ENCODE measurements at places on chromosomes 16 and 17. TPM values are rescaled to one million over a fixed set of nuclear protein-coding genes. Genes with fewer than 3 reads are reported as not detected.

CEMP1 gene
- total RNA-seq, result not detected

ABCC11 gene
- total RNA-seq, result not detected

KRT20 gene
- not detected for total RNA-seq

DNA sequence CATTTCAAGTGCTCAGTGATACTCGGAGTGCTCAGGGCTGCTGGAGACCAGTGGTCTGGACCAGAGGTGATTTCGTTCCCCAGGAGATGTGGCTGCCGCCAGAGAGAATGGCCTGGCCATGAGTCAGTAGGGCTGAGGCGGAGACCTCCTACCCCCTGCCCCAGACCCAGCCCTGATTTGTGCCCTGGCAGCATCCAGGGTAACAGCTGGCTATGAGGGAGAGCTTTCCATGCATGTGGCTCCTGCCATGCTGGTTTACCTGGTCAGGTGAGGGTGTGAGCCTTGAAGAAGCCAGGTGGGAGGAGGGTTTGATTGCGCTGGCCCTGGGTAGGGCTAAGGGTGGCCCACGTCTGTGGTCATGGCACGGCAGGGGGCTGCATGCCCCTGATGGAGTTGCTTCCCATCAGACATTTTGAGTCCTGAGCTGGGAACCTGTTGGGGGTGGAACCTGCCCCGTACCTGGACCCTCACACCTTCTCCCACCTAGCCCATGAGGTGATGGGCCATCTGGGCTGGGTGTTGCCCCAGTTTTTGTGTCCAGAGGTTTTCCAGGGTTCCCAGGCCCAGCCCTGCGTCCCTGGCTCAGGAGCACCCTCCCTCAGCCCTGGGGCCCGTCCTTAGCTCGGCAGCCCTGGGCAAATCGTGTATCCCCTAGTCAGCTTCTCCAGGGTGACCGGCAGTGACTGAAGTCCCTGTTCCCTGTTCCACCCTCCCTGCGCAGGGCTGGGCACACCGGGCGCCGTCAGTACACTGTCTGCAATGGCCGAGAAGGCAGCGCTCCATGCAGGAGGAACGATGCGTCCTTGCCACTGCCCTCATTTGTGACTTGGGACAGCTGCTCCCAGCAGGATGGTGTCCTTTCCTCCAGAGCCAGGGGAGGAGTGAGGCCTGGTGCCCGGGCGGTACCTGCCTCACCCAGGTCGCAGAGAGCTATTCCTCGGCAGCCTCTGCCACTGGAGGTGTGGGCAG lies 9.0 kb upstream of the CSNK1D start:
- no peak for DNase-seq

DNA sequence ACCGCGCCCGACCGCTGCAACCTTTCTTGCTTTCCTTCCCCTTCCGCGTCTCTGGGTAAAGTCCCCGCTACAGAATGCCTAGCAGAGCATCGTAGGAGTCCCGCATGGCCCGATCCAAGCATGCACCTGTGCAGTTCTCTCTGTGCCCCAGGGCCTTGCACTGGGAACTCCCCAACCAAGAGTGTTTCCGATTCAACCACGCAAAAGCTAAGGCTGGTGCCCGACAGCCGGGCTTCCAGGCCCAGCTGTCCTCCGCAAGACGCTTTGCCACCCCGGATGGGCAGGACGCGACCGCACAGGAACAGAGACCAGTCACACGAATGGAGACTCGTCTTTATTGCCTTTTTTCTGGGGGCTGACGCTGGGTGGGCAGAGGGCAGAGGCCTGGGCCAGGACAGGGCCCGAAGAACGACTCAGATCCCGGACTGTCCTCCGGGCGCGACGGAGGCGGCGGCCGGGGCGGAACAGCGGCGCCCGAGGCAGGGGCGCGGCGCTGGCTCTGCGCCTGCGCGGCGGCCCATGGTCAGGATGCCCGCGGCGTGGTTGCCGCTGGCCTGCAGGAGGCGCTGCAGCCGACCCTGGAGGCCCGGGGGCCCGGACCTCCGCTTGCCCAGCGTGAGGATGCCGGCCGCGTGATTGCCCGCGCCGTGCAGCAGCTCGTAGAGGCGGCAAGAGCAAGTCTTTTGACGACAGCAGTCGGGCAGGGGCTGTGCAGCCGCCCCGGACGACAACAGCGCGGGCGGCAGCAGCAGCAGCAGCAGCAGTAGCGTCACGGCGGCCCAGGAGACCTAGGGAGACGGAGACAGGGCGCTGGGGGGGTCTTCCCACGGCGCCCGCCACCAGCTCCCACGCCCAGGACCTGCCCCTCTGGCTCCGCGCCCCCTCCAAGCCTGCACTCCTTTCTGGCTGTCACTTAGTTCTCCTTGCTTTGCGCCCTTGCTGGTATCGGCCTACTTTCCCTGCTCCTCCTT lies 1.2 kb downstream of the HCRT start:
- DNase-seq, result peak; percentile 88

DNA sequence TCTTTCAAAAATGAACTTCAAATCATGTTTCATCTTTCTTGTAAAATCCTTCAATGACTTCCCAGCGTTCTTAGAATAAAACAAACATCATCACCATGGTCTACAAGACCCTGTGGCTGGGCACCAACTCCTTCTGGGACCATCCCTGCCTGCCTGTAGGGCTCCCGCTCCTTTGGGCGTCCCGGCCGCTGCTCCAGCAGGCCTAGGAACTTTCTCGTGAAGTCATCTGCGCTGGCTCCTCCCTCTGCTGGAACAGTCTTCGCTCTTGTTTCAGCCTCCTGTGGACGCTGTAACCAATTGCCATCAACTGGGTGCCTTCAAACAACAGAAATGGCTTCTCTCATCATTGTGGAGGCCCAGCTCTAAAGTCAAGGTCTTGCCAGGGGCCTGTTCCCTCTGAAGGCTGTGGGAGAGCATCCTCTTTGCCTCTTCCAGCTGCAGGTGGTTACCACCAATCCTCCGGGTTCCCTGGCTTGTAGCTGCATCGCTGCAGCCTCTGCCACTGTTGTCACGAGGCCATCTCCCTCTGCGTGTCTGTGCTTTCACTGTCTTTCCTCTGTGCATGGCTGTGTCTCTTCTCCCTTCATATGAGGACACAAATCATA lies 185.5 kb upstream of the SDK2 start:
- no peak for DNase-seq

DNA sequence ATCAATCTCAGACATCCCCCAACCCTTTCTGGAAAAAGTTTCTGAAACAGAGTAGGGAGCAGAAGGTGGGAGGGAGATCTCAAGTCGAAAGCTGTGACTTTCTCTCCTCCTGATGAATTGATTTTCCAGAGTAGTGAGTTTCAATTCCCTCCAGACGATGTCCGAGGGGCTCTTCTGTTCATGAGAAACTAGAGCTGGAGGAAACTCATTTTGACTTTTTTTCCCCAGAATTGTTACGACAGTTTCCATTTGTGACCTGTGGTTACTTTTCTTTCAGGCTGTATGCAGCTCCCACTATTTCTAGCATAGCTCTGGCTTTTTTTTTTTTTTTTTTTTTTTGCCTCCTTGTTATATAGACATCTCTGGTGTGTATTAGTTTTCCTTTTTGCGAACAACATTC lies 422.1 kb upstream of the SALL1 start:
- DNase-seq, result no peak

Measured in Right ventricle myocardium superior (tissue), 1 donor.